Activated naive CD4-positive, alpha-beta T cell treated with anti-CD3 and anti-CD28 coated beads for 36 hours (primary cell): ENCODE measurements at places on chromosomes 2 and 18. TPM values are rescaled to one million over a fixed set of nuclear protein-coding genes. Genes with fewer than 3 reads are reported as not detected.
A peak's percentile ranks its signal among the peaks of the same experiment; 100 is the strongest.

PARD3B gene
- total RNA-seq = 0.43 TPM

CNTNAP5 gene
- total RNA-seq = not detected

COL4A4 gene
- total RNA-seq = not detected

GRCh38 chr2:18342901-18343300 lies 217.6 kb downstream of the RDH14 start:
- DNase-seq = no peak
- peaks cover 3% of the 10 kb centered on the region for H3K27me3 ChIP-seq
- H3K36me3 ChIP-seq = no peaks in the 10 kb centered on the region
- no peaks in the 10 kb centered on the region for H3K4me1 ChIP-seq
- no peak overlapping the region for H3K27ac ChIP-seq

DNA sequence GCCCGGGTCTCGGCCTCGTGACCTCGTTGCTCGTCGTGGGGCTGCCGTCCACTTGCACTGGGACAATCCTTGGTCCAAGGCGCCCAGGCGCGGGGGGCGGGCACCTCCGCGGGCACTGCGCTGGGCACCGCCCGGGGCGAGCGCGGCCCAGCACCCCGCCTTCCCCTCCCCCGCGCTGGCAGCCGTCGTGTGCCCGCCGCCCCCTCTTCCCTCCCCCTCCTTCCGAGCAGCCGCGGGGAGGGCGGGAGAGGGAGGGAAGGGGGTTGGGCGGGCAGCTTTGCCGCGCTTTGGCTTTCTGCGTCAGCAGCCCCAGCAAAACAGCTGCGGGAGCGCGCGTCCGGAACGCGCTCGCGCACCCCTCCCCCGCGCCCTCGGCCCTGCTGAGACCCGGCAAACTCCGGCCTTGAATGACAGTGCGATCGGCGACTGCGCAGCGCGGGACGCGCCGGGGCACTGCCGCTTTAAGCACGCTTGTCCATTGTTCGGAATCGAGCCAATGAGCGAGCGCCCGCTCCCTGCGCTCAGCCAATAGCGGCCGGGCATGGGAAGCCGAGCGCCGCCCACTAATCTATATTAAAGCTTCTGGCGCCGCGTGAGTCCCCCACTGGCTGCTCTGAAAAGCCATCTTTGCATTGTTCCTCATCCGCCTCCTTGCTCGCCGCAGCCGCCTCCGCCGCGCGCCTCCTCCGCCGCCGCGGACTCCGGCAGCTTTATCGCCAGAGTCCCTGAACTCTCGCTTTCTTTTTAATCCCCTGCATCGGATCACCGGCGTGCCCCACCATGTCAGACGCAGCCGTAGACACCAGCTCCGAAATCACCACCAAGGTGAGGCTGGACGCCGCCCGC lies at the start of gene PTMA:
PTMA (plus strand) TSS at position 599 of the 846 bp plus-strand sequence; CDS start at position 781, 182 bp downstream.
- peak within 1 kb of the TSS; percentile 100 for H3K27ac ChIP-seq
- peak within 1 kb of the TSS; percentile 97 for H3K4me3 ChIP-seq
- H3K27me3 ChIP-seq = peaks cover 2% of the 10 kb centered on the region
- peaks cover 39% of the 10 kb centered on the region for H3K36me3 ChIP-seq
- DNase-seq = peak; percentile 99
- peaks cover 26% of the 10 kb centered on the region for H3K4me1 ChIP-seq

- H3K27me3 ChIP-seq = no peaks in the 10 kb centered on the region
- no peak overlapping the region for H3K27ac ChIP-seq
- no peaks in the 10 kb centered on the region for H3K36me3 ChIP-seq
- peaks cover 5% of the 10 kb centered on the region for H3K4me1 ChIP-seq
These were observed 34.7 kb upstream of the FAM136A start for GRCh38 chr2:70336552-70336951.

DNA sequence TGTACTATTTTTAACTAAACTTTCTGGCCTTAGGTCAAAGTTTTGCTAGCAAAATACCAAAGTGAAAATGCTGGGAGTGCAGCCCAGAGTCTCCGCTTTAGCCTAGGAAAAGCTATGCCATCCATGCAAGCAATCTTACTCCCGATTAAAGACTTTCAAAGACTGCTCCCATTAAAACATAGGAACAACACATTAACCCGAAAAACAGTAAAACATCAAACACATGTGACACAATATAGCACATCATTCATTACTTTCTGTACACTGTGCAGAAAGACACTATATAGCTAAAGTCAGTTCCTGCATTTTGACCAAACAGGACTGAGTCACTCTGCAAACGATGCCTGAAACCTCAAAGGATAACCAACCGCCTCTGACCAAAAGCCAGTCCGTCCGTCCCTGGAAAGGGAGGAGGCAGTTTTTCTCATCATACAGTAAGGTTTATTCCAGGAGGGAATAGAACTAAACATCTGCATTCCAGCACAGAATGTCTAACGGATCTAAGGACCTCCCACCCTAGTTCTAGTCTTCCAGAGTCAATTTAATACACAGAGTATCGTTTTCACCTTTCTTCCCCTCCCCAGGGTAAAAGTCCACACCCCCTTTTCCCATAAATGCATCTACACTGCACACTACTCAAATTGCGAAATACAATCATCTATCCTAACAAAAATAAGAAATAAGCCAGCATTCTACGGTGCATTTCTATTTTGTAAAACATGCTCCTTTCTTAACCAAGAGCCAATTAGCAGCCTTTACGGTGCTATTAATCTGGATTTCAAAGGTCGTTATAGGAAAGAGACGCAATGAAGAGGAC lies 1.7 kb downstream of the ROCK2 start:
- H3K36me3 ChIP-seq = peaks cover 3% of the 10 kb centered on the region
- H3K4me3 ChIP-seq = peak overlapping the region; percentile 99
- H3K27me3 ChIP-seq = no peaks in the 10 kb centered on the region
- no peak for DNase-seq
- peaks cover 31% of the 10 kb centered on the region for H3K4me1 ChIP-seq
- peak overlapping the region; percentile 85 for H3K27ac ChIP-seq

- H3K27me3 ChIP-seq = no peaks in the 10 kb centered on the region
- no peaks in the 10 kb centered on the region for H3K4me1 ChIP-seq
- H3K27ac ChIP-seq = no peak overlapping the region
- H3K36me3 ChIP-seq = no peaks in the 10 kb centered on the region
- no peak for DNase-seq
These were observed 115.2 kb downstream of the SPHKAP start for GRCh38 chr2:228066126-228066798.
